Hair follicular keratinocyte (primary cell): ENCODE measurements at places on chromosomes 7 and 10. TPM values are rescaled to one million over a fixed set of nuclear protein-coding genes. Genes with fewer than 3 reads are reported as not detected.

PLA2G12B gene
- not detected in 2 replicates for total RNA-seq

BPGM gene
- total RNA-seq = 17.4 and 24.5 TPM in 2 replicates

CYP3A4 gene
- total RNA-seq = not detected in 2 replicates

DNAJC30 gene
- total RNA-seq = 2.6 and 3.9 TPM in 2 replicates

MUC3A gene
- total RNA-seq = not detected in 2 replicates

GARIN1A gene
- not detected in 2 replicates for total RNA-seq

NME8 gene
- not detected in 2 replicates for total RNA-seq

LRRC4 gene
- total RNA-seq = 0.15 and 0.39 TPM in 2 replicates

CYP2C9 gene
- total RNA-seq = not detected in 2 replicates

ZCWPW1 gene
- 0.86 and 2.2 TPM in 2 replicates for total RNA-seq

NEBL gene
- 0.16 and 3.3 TPM in 2 replicates for total RNA-seq

NEUROG3 gene
- not detected in 2 replicates for total RNA-seq

LIPN gene
- not detected in 2 replicates for total RNA-seq

SLC13A1 gene
- not detected in 2 replicates for total RNA-seq

EBLN1 gene
- total RNA-seq = not detected in 2 replicates
